ENCODE measurements at places on chromosomes 13 and 19.

DNA sequence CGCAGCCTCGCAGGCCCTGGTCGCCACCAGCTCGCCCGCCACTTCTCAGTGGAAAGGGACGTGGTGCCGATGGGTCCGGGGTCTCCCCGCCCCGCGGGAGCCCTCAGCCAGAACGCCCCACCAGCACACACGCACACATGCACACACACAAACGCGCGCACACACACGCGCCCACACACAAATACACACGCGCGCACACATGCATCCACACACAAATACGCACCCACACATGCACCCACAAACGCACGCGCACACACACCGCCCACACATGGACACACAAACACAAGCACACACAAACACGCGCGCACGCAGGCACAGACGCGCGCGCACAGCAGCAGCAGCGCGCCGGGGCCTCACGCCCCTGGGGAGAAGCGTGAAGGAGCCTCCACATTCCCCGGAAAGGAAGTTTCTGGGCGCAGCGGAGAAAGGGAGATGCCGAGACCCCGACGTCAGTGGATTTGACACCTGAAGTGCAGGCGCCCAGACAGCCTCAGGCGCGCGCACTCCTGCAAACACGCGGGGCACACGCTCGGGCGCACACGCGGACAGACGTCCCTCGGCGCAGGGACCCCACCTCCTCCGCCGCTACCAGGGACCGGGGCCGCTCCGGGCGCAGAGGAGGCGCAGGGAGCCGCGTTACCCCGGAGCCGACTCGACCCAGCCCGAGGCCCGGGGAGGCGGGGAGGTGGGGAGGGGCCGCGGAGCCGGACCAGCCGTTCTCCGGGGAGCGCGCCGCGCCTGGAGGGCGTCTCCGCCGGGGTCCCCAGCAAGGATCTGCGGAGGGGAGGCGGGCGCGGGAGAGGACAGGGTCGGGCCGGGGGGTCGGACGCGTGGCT is 622 bp downstream of the RASA3 start:
- DNase-seq, result peak; percentile 47

DNA sequence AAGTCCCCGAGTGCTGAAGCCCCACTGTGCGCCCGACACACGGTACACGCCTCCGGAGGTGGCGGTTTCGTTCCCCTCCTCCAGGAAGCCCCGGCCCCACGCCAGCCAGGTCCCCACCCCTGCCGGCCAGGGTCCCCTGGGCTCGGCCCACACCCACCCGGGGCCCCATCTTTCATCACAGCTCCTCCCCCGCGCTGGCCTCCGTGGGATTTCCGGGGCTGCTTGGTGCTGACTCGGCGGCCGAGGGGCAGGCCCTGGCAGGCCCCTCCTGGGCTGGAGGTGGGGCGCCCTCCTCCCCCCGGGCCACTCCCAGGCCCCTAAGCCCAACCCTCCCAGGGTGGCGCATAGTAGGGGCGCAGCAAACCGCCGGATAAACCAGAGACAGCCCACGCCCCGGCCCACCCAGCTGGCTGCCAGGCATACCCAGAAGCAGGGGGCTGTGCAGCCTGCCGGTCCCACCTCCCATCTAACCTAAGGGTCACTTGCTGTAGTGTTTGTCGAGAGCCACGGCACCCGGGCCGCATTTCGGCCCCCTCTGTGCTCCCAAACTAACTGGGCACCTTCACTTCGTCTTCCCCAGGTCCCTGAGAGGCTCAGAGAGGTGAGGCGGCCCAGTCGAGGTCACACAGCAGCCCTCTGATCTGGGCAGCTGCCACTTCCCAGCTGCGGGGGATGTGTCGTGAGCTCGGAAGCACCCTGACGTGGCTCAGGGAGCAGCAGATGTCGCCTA is 6.6 kb downstream of the ZBTB7A start:
- DNase-seq, result no peak

- no peak for DNase-seq
Observed at GRCh38 chr19:48436586-48436985, 9.2 kb upstream of the GRWD1 start.

DNA sequence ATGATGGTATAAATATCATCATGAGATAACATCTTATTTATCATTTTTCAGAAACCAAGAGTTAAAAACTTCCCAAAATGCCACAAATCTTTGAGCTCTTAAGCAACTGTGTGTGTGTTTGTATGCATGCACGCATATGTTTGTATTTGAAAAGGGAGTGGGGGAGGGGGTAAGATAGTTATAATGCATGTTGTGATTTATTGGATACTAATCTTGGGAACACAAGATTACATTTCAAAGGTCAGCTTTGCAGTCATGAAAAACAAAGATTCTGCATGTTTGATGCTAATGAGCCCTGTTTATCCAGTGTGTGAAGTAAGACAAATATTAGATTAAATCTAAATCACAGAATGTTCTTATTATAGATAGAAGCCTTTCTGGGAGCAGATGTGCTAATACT is 355.9 kb downstream of the DCT start:
- no peak for DNase-seq

GRCh38 chr19:45824041-45824471 is 8.9 kb upstream of the RSPH6A start:
- no peak for DNase-seq

DNA sequence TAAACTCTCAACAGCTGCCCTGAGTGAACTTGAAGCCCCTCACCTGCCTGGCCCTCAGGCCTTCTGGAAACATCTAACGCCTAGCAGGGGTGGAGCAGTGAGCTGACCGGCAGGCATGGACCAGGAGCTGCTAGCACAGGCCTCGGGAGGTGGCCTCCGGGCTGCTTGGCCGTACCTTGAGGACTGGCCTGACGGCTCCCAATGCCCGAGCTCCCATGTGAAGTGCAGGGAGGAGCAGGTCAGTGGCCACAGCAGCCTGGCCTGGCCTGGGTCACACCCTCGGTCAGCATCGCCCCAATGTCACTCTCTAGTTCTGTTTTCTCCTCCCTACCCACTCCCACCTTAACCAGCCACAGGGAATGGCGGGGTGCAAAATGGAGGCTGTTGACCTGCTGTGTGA is 19.0 kb downstream of the TSHZ3 start:
- no peak for DNase-seq

- DNase-seq, result peak; percentile 95
Observed at GRCh38 chr19:15432629-15433518, 14.1 kb upstream of the AKAP8L start.

DNA sequence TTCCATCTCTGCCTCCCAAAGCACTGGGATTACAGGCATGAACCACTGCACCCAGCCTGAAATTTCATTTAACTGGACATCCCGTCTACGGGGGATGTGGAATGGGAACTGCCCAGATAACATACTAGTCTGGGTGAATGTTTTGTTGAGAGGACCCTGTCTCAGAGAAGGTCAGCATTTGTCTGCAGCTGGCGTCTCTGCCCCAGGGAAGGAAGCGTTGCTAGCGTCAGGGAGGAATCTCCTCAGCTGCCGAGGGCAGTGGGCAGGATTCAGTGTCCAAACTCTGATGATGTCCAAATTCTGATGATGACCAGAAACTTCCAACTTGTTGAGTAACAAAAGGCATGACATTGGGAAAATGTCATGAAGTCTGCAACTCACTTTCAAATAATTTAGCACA is 3.1 kb downstream of the NXNL1 start:
- DNase-seq, result no peak

DNA sequence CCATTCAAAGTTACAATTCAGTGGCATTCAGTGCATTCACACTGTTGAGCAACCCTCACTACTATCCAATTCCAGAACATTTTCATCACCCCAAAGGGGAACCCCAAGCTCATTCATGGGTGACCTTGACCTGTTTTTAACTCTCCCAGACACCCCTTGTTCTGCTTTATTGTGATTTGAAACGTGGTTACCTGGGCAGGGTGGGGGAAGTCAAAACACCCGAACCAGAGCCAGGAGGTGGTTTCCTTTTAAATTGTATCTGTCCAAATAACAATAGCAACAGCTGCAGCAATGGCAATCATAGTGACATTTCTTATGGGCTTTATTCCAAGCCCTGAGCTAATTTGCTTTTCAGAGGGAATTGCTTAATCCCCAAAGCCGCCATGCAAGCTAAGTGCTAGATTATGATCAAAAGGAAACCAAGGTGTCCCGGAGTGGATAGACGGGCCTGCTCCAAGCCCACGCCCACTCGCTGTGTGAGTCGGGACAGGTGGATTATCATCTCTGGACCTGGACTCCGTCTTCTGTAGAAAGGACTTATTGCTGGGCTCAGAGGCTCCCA is 6.1 kb downstream of the PTGIR start:
- DNase-seq, result no peak

DNA sequence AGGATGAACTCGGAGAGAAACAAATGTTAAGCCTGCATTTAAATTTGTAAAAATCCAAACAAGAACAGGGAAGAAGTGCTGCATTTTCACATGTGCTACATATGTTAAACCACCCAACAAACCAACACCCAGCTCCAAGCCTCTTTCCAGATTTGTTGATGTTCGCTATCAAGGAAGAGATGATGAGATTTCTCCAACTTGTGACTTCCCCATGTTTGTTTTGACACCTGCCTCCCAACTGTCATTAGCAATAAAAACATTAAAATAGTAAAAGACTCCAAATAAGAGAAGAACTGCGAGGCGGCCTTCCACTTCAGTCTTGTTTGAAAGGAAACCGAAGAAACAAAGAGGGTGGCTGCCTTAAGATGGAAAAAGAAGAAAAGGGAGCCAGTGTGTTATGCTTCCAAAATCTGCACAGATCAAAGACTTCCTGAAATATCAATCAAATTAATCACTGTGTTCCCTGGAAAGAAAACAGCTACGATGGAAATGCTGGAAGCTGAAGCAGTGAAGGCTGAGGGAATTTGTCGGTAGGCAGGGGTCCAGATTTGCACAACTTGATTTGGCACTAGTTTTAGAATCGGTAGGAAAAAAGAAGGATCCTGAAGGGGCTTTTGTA is 14.0 kb upstream of the GGACT start:
- DNase-seq, result no peak

GRCh38 chr13:100203696-100204367 is 114.9 kb downstream of the PCCA start:
- DNase-seq, result no peak

- DNase-seq, result no peak
Observed at GRCh38 chr19:50568728-50569698, 778 bp upstream of the LRRC4B start.

- no peak for DNase-seq
Observed at GRCh38 chr13:101618440-101619187, 166.1 kb downstream of the ITGBL1 start.

DNA sequence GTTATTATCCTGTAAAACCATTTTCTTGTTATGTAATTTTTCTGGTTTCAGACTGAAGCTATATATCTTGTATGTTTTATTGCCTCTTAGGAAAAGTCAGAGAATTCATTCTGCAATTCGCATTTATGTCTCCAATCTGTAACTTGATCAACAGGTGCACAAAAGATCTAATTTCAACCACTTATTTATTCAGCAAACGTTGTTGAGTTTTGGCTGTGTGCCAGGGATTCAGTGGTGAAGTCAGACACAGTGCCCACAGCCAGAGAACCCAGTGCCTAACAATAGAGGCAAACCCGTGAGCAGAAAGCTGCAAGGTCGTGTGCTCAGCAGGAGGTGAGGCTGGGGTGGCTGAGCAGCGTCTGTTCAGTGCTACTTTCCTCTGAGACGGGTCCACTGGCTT is 119.5 kb upstream of the MCF2L start:
- no peak for DNase-seq

- no peak for DNase-seq
Observed at GRCh38 chr13:69487576-69487975, 620.0 kb upstream of the ATXN8OS start.

DNA sequence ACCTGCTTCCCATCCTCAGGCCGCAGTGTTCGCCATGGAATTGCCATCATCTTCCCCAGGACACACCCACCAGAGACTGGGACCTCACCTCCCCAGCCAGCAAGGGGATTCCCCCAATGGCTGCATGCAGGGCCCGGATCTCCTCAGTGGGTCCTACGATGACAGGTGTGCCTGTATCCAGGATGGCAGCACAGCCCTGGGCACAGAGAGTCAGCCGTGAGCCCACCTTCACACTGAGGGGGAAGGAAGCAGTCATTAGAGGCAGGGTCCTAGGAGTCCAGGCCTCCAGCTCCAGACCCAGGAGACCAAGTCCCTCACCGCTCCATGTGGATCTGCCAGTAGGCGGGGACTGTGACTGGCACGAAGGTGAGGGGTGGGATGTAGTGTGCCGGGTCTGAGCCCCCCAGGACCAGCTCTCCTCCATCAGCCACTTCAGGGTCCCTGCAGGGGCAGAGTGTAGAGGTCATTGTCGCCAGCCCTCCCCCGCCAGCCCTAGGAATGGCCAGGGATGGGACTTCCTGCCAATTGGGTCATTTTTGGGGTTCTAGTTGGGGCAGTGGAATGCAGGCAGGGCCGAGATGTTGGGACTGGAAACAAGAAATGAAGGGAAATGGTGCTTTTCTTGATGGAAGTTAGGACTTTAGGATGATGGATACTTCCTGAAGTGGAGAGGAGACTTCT is 5.7 kb upstream of the KCNC3 start:
- DNase-seq, result no peak

GRCh38 chr13:23599083-23599925 is 29.1 kb downstream of the TNFRSF19 start:
- DNase-seq, result no peak

DNA sequence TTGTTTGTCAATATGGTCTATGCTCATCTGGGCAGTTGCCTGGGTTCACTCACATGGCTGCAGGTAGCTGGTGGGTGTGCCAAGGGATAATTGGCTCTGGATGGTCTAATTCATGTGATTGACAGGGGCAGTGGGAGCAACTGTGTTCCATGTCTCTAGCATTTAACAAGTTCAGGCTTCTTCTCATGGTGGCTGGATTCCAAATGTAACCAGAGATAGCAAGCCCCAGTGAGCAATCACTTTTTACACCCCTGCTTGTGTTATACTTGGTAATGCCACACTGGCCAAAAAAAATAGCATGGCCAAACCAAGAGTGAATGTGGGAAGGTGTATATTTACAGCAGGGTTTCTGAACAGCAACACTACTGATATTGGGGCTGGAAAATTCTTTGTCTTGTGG is 89.6 kb upstream of the TNFSF11 start:
- DNase-seq, result no peak

DNA sequence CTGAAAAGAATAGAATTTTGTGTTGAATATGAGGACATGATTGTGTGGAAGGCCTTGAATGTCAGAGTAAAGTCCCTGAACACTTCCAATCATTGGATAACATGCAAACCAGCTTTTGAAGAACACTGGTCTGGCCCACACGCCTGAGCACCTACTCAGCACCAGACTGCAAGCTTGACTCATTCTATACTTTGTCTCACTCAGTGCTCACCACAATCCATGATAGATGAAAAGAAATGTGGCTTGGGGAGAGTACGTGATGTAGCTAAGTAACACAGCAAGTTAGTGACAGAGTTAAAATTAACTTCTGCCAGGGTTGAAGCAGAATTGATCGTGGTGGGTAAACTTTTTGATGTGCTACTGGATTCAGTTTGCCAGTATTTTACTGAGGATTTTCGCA is 12.0 kb downstream of the DLEU7 start:
- no peak for DNase-seq

GRCh38 chr19:19628501-19629134 is 598 bp upstream of the LPAR2 start:
- DNase-seq, result peak; percentile 45

- no peak for DNase-seq
Observed at GRCh38 chr13:61463024-61463423, 47.4 kb upstream of the PCDH20 start.

- DNase-seq, result no peak
Observed at GRCh38 chr13:75800545-75800944, 164.4 kb downstream of the LMO7 start.

- no peak for DNase-seq
Observed at GRCh38 chr13:91652404-91653301, 254.2 kb downstream of the GPC5 start.

GRCh38 chr13:106867249-106867648 is 299.3 kb upstream of the ARGLU1 start:
- DNase-seq, result no peak

Measured in activated naive CD4-positive, alpha-beta T cell treated with anti-CD3 and anti-CD28 coated beads, Interleukin-2, amount 50 U/mL, for 16 hours (primary cell).